Stromal cell of bone marrow (primary cell): ENCODE measurements at places on chromosomes 4 and X.

DNA sequence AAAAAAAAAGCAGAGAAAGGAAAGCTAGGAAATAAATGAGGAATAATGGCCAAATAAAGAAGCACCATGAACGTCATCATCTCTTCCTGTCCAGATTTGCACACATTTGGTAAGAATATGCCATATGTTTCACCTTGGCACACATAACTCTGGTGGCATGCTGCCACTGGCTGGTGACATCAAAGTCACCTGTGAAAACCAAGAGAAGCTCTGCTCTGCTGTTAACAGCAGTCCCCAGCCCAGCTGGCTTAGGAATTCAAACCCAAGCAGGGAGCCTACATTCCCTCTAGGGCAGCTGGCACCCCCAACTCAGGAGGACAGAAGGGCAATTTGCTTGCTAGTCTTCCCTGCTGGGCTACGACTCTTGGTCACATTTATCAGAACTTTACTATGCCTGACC is 77.6 kb downstream of the RASL11B start:
- no peak for DNase-seq

GRCh38 chrX:12237771-12238170 is 99.5 kb downstream of the FRMPD4 start:
- no peak for DNase-seq

- no peak for DNase-seq
Measured at GRCh38 chr4:77126809-77127208, 30.2 kb upstream of the CCNG2 start.

DNA sequence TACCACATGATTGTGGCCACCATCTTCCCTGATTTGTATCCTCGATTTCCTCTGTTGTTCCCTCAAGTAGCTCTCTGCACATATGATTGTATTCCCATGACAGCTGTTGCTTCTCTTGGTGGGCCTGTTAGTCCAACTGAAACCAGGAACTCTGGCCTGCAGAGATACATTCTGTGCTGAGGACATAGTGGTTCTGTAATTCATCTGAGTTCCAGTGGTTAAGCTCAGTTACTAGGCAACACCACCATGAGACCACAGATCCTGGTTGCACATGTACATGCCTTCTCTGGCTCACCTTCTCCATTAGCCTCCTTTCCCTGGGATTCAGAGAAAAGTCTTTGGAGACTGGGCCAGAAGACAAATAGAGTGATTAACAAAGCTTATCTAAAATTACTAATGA is 172.1 kb upstream of the SLC7A11 start:
- no peak for DNase-seq

DNA sequence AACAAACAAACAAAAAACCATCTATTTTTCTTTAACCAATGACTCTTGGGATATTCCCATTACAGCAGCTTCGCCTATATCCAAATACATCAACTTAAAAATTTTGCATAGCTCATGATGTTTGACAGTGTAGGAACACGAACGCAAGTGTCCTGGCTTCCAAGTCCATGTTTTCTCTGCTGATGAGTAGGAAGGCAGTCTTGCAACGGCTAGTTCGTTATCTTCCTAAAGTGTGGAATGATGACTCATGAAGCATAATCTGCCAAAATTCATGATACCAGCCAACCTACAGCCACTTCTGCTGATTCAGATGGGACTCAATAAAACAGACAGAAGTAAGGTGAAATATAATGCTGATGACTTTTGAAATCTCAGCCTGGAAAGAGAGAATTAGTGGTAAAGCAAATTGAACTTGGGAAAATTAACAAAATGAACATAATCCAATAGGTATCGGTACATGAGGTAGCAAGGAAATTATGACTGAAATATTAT is 6.4 kb upstream of the SEPTIN11 start:
- DNase-seq, result no peak

DNA sequence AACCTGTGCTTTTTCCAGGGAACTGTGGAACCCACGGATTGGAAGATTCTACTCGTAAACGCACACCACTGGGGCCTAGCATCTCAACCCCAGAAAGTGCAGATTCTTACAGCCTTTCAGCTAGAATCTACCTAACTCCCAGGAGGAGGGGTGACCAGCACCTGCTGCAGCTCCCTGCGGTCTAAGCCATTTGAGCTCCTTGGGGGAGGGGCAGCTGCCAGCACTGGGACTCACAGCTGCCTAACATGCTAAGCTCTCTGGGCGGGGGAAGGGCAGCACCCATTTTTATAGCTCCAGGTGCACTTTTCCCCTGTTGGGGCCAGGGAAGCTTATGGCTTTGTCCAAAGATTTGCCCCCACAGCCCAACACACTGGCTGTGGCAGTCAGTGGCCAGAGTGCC is 595.7 kb upstream of the EPHA5 start:
- DNase-seq, result no peak

DNA sequence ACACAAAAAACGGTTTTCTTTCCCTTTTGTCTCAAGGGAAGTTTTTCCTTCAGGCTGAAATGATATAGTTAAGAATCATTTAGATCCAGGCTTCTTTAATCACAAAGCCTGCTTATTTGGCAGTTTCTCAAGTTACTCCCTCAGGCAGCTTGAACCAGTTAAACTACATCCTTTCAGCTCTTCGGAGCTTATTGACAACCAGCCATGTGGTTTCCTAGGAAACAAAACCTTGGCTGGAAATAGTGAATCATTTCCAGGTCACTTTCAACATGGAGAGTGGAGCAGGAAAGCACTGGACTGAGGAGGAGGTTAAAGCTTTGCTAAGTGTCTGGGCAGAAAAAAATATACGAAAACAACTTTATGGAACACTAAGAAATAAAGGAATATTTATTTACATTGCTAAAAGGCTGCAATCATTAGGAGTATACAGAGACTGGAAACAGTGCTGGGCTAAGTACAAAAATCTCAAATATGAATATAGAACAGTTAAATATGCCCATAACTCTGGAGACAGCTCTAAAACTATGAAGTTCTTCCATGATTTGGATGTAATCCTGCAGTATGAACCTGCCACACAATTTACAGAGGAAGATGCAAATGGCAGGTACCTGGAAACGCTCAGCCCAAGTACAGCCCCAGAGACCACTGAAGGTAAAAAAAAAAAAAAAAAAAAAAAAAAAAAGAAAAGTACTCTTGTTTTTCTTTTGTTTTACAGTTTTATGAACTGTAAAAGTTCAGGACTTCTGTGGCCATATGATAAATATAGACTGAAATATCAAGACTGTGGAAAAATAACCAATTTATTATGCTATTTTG is 23.2 kb upstream of the AASDH start:
- DNase-seq, result peak; percentile 99

DNA sequence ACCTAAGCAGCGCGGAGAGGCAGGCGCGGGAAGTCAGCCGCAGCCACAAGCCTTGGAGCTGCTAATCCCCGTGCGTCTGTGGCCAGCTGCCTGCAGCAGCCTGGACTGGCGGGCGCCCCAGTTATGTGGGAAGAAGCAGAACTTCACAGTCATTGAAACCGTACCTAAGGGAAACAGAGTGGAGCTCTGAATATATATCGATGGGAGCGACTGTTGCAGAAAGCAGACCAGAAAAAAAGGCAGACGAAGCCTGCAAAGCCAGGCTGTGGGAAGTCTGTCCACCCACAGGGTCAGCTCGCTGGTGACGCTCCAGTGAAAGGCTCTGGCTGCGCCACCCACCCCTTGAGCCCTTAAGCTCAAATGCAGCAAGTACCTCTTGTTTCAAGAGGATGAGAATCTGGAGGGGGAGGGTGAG is 24.7 kb downstream of the KCNE5 start:
- DNase-seq, result peak; percentile 2

DNA sequence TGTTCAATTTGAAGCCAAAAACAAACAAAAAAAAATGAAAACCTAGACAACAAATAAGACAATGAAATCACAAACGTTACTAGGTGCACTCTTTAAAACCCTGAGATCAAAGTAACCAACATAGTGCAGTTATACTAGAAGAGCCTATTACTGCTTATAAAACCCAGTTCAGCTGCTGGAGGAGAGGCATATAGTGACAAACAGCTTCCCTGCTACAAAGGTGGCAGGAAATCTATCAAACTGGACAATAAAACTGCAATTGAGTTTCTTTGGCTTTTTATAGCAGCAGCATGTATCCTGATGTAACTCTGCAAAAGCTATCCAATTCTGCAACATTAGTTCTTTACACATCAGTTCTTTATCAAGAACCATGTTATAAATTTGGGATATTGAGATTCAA is 155.6 kb downstream of the LRBA start:
- no peak for DNase-seq

DNA sequence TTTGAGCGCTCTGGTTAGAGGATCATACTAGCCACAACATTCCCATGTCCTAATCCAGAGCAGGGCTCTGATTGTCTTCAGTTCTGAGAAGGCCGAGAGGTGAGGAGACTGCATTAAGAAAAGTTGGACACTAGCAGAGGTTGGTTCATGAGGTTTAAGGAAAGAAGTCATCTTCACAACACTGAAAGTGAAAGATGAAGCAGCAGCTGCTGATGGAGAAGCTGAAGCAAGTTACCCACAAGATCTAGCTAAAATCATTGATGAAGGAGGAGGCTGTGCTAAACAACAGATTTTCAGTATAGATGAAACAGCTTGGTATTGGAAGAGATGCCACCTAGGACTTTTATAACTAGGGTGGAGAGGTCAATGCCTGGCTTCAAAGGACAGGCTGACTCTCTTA is 36.8 kb downstream of the RAP1GDS1 start:
- DNase-seq, result no peak

DNA sequence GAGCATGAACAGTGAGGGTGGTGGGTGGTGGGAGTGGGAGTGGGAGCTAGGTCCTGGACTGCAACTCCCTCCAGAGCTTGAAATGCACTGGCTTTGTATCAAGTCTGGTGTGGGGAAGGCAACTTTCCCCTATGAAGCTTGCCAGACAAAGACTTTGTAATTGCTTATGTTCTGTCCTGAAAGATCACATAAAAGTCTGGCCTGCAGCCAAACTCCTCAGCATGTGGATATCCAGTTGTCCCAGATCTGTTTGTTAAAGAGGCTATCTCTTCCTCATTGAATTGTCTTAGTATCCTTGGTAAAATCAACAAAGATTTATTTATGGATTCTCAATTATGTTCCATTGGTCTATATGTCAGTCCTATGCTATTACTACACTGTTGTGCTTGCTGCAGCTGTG is 607.9 kb downstream of the GLUD2 start:
- no peak for DNase-seq

DNA sequence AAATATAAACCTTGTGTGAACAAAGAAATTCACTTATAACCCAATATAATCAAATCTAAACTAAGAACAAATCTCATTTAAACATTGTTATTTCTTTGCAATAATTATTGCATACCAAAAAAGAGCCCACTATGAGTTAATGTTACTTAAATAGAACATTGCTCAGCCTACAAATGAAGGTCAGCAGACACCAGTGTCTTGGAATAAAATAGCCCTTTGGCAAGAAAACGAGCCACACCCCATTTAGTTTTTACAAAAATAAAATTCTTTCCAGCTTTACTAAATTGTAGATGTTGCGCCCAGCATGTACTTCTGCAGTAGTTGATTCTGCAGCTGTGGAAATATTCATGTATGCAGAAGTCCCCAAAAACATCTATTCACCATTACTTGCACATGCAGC is 12.2 kb downstream of the PLS3 start:
- DNase-seq, result no peak

GRCh38 chr4:156888762-156889161 is 82.8 kb downstream of the PDGFC start:
- DNase-seq, result peak; percentile 73

DNA sequence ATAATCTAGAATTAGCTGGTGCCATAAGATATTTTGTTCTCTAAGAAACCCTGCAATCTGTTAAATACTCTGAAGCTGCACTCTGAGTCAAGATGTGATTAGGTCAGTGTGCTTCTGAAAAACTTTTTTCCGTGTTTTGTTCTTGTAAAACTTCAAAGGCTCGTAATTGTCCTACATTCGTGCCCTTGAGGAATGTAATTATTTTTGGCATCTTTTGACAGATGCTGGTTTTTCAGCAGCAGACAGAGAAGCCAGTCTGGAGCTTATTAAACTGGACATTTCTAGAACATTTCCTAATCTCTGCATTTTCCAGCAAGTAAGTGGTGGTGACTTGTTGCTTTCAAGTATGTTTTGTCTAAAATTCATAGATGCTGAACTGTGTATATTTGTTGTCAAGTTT is 36.8 kb upstream of the TADA2B start:
- no peak for DNase-seq

- no peak for DNase-seq
Measured at GRCh38 chr4:2417765-2418649, at the start of gene ZFYVE28. Gene ZFYVE28 (minus strand): TSS chr4:2418645. CDS start chr4:2418323, 322 bp downstream.

DNA sequence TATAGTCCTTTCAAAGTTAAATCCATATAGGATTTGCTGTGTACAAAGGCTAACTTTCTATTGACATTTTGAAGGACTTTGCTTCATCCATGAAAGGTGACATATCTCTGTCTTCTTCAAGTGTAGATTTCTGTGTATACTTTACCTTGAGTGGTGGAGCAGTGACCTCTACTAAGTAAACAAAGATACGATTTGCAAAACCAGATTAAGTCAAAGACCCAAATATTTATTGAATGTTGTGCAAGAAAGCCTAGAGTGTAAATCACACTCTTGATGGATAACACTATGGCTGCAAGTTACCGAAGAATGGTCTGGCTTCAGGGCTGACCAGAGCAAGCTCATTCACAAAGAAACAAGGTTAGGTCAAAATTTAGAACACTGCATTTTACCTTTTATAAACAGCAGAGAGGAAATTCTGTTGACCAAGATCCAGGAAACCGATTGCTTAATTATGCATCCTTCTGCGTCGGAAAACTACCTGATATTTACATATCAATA is 5.4 kb upstream of the FGG start:
- DNase-seq, result no peak

- no peak for DNase-seq
Measured at GRCh38 chr4:87193958-87194675, 26.3 kb downstream of the KLHL8 start.

- DNase-seq, result no peak
Measured at GRCh38 chr4:32735856-32736590, 2015.9 kb downstream of the PCDH7 start.

GRCh38 chrX:48086082-48086481 is 14.6 kb upstream of the ZNF630 start:
- no peak for DNase-seq

GRCh38 chrX:111646515-111646914 is 34.5 kb upstream of the ALG13 start:
- DNase-seq, result no peak

DNA sequence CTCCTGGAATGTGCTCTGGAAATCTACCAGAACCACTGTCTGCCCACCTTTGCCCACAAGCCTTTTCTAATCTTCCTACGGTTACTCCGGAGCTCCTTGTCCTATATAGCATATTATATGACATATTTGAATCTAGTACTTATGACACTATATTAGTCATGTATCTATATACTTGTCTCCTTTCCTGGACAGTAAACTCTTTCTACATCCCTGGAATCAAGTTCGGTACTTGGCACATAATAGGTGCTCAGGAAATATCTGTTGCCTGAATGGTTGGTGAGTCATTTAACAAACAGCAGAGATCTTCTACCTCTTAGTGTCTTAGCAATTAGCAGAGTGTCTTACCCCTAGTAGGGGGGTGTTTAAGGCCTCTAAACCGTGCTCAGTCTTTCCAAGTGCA is 123.6 kb downstream of the RELL1 start:
- DNase-seq, result no peak

DNA sequence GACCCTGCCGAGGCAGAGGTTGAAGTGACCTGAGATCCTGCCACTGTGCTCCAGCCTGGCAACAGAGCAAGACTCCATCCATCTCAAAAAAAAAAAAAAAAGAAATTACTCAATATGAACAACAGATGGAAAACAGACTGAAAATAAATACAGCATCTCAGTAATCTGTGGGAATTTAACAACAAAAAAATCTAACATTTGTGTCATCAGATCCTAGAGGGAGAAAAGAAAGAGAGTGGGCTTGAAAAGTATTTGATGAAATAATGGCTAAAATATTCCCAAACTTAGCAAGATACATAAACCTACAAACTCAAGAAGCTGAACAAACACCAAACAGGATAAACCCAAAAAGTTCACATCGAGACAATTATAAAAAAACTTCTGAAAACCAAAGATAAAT is 84.7 kb downstream of the CENPC start:
- no peak for DNase-seq
